Omental fat pad (tissue), 4 donors: ENCODE measurements at places on chromosomes 6 and 20.

GRCh38 chr20:35369804-35370203 is 42.0 kb downstream of the UQCC1 start:
- DNase-seq = no peak

GRCh38 chr20:63756648-63756991 is 17.0 kb downstream of the SLC2A4RG start:
- DNase-seq = no peak

DNA sequence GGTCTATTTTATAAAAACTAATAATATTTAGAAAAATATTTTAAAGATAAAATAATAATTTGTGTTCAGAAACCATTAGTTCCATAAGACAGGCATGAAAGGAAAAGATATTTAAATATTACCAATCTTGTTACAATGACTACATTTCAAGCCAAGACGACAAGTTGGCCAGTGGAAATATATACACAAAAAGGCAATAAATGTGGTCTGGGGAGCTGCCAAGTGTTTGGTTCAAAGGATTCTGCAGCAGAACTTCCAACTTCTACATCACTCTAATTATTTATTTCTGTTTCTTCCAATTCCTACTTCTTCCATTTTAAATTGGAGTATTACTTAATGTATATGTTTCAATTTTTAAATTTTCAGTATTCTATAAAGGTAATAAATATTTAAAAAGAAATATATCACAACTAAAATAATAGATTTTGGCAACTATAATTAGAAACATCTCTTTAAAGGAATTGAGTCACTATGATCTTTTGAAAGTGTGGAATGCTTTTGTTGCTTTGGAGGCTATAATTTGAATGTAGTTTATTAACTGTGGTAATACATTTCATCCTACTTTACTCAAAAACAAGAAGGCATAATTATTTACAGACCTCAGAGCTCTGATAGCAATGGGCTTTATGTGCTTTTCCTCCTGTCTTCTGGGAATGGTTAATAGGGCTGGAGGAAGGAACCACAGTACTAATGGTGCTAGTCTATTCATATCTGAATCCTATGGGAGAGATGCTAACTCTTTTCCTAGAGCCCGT is 129.7 kb upstream of the FAM184A start:
- no peak for DNase-seq

- DNase-seq = no peak
Observed at GRCh38 chr20:53050338-53050737, 78.2 kb downstream of the TSHZ2 start.

DNA sequence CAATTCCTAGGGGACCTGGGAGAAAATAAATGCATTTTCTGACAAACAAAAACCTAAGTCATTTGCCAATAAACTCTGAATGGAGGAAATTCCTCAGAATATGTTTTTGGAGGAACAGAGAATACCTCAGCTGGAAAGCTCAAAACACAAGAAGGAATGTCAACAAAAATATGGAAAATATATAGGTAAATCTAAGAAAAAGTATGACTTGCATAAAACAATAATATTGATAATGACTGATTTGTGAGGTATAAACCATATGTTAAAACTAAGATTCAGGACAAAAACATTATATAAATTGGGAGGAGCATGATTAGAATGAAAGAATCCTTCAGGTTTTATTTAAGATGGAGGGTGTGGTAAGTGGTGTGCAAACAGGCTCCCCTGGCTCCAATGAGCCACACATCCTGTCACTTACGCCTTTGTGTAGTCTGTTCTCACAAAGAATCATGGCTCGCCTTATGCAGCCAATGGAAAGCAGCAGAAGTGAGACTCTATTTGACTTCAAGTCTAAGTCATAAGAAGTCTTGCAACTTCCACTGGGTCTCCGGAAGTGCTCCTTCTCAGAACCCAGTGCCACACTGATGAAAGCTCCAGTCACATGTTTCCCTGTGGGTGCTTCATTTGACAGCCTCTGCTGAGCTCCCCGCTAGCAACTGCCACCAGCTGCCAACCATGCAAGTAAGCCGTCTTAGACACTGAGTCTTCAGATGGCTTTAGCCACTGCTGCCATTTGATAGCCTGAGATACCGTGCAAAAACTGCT is 8.1 kb downstream of the CFAP61 start:
- no peak for DNase-seq

- no peak for DNase-seq
Observed at GRCh38 chr20:45983279-45983743, 11.3 kb upstream of the ZNF335 start.

- DNase-seq = peak; percentile 7
Observed at GRCh38 chr20:63701329-63702035, 5.0 kb downstream of the TNFRSF6B start.

- DNase-seq = no peak
Observed at GRCh38 chr20:55777641-55778040, 227.7 kb downstream of the CBLN4 start.

DNA sequence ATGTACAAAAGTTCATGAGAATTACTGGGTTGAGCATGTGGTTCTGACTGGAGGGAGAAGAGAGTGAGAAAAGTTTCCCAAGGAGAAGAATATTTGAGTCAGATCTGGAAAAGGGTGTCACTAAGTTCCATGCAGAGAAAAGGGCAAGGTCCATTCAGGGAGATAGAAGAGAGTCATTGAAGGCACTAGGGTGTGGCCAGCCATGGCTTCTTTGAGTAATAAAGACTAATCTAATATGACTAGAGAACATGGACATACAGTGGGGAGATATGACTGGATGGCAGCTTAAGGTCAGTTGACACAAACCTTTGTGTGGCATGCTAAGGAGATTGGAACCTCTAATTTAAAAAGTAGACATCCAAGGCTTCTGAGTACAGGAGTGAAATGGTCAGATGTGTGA is 10.7 kb upstream of the SLC17A4 start:
- DNase-seq = no peak

- DNase-seq = no peak
Observed at GRCh38 chr6:34232901-34233300, 3.8 kb upstream of the HMGA1 start.
